ENCODE measurements at places on chromosomes 2 and 18. TPM values are rescaled to one million over a fixed set of nuclear protein-coding genes. Genes with fewer than 3 reads are reported as not detected.

DNA sequence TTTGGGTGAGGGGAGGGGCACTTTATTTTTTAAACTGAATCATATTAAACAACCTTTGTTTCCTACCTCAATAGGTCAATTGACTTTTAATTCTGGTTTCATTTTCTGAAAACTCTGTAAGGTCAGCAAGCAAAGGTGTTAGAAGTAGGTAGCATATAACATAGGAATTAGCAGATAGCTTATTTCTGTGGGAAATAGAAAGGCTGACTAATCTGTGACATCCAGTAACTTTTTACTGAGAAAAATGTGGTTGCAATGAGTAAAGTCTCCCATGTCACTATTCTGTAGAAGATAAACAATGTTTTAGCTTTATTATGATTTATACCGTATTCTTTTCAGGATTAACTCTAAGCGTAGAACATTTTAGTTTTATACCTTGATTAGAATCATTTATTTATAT, 240.4 kb downstream of the PLCL1 start:
- no peak overlapping the region for H3K27ac ChIP-seq
- H3K36me3 ChIP-seq, result no peaks in the 10 kb centered on the region
- no peaks in the 10 kb centered on the region for H3K27me3 ChIP-seq
- no peaks in the 10 kb centered on the region for H3K4me1 ChIP-seq
- H3K4me3 ChIP-seq, result no peak overlapping the region

DNA sequence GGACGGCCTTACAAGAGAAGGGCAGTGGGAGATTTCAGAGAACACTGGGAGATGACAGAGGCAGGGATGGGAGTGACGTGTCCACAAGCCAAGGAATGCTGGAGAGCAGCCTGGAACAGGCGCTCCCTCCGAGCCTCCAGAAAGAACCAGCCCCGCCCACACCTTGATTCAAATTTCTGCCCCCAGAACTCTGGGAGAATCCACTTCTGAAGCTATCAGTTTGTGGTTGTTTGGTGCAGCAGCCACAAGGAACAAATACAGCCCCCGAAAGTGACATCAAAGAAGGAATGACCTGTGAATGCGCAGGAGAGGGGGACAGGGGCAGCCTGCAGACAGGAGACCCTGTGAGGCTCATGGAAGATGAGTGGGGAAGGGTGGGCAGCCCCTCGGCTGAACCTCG, 67.3 kb downstream of the TWIST2 start:
- H3K27me3 ChIP-seq, result no peaks in the 10 kb centered on the region
- no peak overlapping the region for H3K27ac ChIP-seq
- no peaks in the 10 kb centered on the region for H3K36me3 ChIP-seq
- no peak overlapping the region for H3K4me3 ChIP-seq
- DNase-seq, result peak; percentile 22
- H3K4me1 ChIP-seq, result no peaks in the 10 kb centered on the region

- H3K4me3 ChIP-seq, result no peak overlapping the region
- H3K27ac ChIP-seq, result peak overlapping the region; percentile 9
- H3K4me1 ChIP-seq, result no peaks in the 10 kb centered on the region
- no peaks in the 10 kb centered on the region for H3K27me3 ChIP-seq
- no peak for DNase-seq
- H3K36me3 ChIP-seq, result no peaks in the 10 kb centered on the region
Observed at GRCh38 chr2:60954139-60954538, 63.4 kb upstream of the PEX13 start.

GRCh38 chr2:30516166-30516565, 69.1 kb downstream of the LCLAT1 start:
- no peaks in the 10 kb centered on the region for H3K4me1 ChIP-seq
- peaks cover 11% of the 10 kb centered on the region for H3K36me3 ChIP-seq
- no peaks in the 10 kb centered on the region for H3K27me3 ChIP-seq
- no peak overlapping the region for H3K4me3 ChIP-seq
- no peak overlapping the region for H3K27ac ChIP-seq
- DNase-seq, result no peak

DNA sequence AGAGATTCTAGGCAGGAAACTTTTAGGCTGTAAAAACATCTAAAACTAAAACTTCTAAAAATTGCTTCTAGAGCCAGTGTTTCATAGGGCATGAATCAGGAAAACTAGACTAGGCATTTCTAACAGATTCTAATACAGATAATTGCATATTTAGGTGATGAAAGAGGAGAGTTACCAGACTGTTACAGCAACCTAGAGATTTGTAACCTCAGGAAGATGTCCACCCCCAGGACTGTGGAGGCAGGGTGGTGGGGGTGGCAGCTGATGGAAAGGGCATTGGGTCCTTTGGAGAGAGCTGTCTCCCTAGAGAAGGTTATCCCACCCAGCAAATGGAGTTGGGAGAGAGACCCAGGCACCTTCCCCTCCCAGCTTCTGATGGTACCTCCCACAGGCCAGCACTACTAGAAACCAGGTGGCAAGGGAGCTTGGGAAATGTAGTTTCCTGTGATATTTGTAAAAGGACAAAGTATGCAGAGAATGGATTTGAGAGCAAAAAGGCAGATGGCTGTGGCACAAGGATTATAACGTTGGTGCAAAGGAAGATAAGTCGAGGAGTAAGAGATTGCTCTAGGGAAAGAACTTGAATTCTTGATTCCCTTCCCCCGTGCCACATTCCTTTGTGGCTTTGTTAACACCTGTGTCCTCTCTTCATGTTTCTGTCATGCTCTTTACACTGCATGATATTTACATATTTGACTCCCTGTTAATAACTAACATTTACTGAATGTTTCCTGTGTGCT, 75.6 kb upstream of the MGAT5 start:
- H3K4me3 ChIP-seq, result no peak overlapping the region
- H3K27ac ChIP-seq, result no peak overlapping the region

ASB1 gene
- 17.5 TPM for polyA plus RNA-seq

RSAD2 gene
- polyA plus RNA-seq, result 4.7 TPM

SNORC gene
- polyA plus RNA-seq, result 1.7 TPM

SRD5A2 gene
- not detected for polyA plus RNA-seq

APCDD1 gene
- polyA plus RNA-seq, result 1.9 TPM

Data from spleen (tissue), 13 donors.